ENCODE measurements at places on chromosomes 4 and X.

- DNase-seq, result no peak
These were observed 279.6 kb upstream of the PITX2 start for GRCh38 chr4:110902500-110902899.

DNA sequence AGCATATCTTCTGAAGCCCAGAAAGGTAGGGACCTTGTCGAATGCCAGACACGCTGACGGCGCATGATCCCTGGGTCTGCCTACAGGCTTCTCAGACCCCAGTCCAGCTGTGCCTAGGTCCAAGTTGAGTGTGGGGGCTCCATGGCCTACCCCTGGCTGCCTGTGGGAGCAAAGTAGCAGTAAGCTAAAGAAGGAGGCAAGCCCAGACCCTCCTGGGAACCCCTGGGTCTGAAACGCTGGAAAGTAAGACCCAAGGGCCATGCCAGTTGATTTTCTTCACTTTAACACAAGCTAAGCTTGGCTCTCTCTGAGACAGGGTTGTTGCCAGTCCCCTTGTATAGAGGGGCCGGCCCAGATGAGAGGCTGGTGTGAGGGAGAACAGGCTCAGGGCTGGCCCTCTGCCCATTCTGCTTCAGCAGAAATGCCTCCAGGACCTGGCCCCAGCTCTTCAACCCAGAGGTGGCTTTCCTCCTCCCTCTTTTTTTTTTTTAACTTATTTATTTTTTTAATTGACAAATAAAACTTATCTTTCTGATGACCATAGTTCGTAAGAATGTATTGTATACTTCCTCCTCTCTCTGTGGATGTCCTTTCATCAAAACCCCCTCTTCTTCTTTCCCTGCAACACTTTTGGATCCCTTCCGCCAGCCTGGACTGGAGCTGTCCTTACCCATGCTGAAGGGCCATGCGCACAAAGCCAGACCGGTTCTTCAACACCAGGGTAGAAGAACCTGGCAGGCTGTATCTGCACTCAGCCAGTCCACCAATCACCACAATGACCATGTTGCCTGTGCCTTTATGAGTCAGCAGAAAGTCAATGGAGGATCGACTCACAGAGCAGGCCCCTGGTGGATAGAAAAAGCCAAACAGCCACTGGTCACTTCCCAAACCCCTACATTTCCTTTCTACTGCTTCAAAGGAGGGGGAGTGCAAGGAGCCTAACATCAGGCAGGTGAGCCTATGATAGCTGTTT, 7.1 kb downstream of the AWAT2 start:
- DNase-seq, result no peak

DNA sequence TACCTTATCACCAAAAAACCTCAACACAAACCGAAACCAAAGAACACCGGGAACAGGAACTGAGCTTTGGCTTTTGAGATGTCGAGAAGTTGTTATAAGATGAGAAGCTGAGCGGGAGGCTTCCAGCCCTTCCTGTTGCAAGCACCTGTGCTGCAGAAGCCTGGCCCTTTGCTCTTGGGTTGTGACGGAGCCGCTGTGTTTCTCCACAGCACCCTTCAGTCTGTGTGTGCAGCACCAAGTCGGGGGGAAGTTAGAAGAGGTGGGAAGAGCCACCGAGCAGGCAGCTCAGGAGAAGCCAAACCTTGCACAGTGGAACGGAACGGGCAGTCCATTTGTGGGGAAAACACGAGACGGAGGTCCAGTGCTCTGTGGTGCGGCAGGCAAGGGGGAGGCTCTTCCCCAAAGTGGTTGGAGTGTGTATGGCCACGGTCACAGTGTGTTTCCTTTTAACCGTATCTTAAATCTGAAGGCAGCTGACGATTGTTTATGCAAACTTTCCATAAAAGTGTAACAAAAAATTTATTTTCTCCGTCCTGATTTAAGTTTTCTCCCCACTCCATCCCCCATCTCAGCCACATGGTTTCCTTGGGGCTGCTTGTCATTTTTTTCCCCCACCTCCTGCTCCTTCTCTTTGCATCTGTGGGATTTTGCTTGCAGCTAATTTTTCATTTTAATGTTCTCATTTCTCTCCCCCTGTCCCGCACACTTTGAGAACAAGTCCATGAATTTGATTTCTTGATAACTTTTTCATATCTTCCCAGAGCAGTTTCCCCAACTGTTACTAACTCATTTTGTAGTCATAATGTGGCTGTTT, 123.7 kb downstream of the STOX2 start:
- DNase-seq, result no peak

DNA sequence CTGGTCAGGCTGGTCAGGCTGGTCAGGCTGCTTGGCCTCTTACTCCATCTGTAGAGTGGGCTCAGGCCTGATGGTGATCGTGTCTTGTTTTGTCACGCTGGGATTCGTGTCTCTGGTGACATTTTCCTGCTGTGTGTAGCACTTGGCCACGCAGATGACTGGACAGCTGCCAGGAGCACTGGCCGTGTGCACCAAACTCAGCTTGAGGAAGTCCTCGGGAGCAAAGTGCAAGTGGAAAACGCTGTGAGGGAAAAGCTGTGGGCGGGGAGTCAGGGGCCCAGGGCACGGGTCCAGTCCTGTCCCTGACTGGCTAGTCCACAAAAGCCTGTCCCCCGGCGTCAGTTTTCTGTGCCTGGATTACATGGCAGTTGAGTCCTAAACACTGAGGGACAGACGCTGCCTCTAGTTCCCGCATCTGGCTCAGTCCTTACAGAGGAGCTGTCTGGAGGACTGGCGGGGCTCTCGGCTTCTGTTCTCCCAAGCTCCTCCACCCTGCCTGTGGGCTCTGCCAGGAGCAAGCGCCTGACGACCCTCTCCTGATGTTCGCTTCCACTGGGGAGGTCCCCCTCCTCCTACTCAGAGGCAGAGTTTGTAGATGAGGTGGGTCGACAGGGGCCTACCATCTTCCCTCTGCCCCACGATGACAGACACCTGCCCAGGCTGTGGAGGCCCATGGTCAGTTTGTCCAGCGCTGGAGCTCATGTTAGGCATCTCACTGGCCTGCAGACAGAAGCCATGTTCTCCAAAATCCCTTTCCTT, 35.9 kb upstream of the GRPEL1 start:
- DNase-seq, result no peak

GRCh38 chr4:87688316-87688715, 38.2 kb downstream of the DMP1 start:
- no peak for DNase-seq

DNA sequence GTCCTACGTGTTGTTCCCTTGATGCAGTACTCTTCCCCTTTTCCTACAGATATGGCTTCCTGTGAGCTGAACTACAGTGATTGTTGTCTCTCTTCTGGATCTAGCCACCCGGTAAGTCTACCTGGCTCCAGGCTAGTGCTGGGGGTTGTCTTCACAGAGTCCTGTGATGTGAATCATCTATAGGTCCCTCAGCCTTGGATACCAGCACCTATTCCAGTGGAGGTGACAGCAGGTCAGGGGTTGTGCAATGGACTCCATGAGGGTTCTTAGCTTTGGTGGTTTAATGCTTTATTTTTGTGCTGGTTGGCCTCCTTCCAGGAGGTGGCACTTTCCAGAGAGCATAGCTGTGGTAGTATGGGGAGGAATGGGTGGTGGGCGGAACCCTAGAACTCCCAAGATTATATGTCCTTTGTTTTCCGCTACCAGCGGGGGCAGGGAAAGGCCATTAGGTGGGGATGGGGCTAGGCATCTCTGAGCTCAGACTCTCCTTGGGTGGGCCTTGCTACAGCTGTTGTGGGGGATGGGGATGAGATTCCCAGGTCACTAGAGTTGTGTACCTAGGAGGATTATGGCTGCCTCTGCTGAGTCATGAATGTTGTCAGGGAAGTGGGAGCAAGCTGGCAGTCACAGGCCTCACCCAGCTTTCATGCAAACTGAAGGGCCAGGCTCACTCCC, 121.4 kb upstream of the ANKRD50 start:
- no peak for DNase-seq

- no peak for DNase-seq
These were observed 32.7 kb downstream of the RBMX start for GRCh38 chrX:136847874-136848273.

DNA sequence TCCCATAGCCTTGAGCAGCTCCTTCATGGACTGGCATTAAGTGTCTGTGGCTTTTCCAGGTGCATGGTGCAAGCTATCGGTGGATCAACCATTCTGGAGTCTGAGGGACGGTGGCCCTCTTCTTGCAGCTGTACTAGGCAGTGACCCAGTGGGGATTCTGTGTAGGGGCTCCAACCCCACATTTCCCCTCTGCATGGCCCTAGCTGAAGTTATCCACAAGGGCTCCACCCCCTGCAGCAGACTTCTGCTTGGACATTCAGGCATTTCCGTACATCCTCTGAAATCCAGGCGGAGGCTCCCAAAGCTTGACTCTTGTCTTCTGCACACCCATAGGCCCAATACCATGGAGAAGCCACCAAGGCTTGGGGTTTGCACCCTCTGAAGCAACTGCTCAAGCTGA, 89.3 kb upstream of the PGRMC2 start:
- no peak for DNase-seq

DNA sequence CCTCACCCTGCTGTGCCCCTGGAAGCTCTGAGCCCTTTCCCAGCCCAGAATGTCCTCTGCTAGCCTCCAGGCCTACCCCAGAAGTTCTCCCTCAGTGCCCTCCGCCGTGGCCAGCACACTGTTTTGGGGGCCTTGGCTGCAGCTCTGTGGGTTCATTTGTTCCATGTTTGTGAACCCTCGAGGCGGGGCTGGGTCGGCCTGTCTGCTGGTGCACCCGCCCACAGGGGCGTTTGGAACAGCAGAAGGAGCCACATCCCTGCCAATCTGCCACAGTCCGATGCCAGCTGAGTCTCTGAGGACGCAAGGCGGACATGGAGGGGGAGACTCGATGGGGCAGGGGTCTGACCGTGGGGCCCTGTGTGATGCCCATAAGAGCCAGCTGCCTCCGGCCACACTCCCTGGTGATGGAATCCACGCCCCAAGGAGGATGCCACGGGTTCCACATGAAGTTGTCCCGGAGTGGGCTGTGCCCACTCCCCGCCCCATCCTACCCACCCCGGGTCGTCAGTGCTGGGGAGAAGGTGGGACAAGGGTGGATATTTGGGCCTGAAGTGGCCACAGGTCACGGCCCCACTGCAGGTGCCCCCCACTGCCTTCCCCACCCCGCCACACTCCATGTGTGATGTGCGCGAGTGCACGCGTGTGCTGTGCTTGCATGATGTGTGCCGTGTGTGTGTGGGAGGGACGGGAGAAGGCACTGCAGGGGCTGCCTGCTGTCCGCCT, 7.1 kb downstream of the ATP5ME start:
- no peak for DNase-seq

DNA sequence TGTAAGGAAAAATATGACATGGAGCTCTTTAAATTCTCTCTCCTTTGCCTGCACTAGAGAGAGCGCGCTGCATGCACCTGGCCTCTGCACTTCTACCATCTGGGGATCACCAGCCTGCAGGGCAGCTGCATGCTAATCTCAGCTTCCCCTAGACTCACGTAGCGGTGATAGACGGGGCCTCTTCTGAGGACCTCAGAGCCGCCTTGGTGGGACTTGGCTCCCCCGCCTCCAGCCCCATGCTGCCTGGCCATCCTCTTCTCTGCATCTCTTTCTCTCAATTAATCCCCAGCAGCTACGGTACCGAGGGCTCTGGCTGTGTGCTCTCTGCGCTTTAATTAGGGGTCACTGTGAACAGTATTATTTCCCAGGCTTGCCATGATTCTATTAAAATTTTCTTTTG, 52.8 kb upstream of the PSAPL1 start:
- DNase-seq, result no peak

DNA sequence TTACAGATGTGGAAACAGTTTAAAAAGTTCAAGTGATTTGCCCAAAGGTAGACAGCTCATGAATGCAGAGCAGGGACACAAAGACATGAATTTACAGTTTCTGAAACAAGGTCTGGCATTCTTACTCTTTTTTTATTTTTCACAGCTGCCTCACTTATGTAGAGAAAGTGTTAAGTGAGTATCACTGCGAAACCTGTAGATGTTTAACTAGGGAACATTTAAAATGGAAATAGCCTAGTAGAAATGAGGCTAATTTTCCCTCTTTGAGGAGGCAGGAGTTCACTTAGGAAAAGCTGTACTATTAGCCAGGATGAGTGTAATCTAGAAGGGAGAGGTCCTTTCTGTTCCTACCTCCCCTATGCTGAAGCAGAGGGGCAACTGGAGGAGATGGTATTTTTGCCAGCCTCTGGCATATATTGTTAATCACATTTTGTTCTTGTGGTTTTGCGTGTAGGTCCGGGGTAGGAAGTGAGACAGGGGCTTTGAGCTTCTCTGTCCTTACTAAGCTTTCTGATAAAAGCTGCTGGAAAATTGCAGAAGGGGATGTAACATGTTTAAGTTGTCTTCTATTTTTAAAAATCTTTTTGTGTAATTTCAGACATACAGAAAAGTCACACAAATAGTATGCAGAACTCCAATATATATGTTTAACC, 492.8 kb upstream of the NR3C2 start:
- no peak for DNase-seq

GRCh38 chr4:12409507-12410190, 981.0 kb upstream of the HS3ST1 start:
- no peak for DNase-seq

DNA sequence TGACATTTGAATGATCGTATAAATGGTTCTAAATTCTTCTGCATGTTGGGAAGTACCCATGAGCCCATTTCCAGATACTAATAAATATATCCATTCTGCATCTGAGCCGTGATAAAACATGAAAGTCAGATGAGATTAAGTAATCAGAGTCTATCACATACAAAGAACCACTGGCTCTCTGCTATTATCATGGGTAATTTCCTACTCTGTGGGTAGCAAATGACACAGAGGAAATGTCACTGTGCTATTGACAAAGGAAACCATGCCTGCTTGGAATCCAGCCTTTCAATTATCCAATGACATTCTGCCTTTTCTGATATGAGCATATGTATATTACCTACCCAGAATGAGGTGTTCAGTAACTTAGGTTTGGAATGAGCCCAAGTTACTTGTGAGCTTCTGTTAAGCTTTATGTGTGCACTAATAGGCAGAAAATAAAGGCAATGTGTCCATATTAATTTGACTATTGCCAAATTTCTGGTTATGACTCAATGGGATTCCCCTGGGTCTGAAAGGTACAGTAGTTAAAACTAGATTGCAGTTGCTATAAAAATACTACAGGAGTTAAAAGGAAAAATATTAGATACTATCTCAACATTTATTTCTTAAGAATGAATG, 238.7 kb upstream of the KCNIP4 start:
- DNase-seq, result no peak

GRCh38 chrX:2685886-2686285, 5.2 kb upstream of the CD99 start:
- no peak for DNase-seq

GRCh38 chr4:86942185-86942666, 7.4 kb downstream of the AFF1 start:
- DNase-seq, result no peak

DNA sequence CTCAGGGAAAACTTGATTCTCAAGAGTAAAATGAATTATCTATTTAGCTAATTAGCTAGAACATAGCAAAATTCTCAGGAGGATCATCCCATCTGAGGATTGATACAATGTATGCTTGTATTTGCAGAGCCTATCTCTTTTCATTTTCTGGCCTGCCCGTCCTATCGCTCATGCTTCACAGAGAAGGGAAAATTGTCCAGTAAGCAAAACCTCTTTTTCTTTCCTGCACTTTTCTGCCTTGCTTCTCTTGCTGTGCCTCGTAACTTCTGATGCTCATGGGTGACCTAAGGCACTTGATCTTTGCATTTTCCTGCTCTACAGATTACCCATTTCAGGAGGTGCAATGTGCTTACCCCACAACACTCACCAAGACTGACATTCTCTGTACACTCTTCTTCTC, 88.1 kb downstream of the GBA3 start:
- no peak for DNase-seq

GRCh38 chr4:159266981-159267868, 164.3 kb downstream of the RAPGEF2 start:
- no peak for DNase-seq
